Testis (tissue), 5 donors: ENCODE measurements at places on chromosomes 4 and X. TPM values are rescaled to one million over a fixed set of nuclear protein-coding genes. Genes with fewer than 3 reads are reported as not detected.

DNA sequence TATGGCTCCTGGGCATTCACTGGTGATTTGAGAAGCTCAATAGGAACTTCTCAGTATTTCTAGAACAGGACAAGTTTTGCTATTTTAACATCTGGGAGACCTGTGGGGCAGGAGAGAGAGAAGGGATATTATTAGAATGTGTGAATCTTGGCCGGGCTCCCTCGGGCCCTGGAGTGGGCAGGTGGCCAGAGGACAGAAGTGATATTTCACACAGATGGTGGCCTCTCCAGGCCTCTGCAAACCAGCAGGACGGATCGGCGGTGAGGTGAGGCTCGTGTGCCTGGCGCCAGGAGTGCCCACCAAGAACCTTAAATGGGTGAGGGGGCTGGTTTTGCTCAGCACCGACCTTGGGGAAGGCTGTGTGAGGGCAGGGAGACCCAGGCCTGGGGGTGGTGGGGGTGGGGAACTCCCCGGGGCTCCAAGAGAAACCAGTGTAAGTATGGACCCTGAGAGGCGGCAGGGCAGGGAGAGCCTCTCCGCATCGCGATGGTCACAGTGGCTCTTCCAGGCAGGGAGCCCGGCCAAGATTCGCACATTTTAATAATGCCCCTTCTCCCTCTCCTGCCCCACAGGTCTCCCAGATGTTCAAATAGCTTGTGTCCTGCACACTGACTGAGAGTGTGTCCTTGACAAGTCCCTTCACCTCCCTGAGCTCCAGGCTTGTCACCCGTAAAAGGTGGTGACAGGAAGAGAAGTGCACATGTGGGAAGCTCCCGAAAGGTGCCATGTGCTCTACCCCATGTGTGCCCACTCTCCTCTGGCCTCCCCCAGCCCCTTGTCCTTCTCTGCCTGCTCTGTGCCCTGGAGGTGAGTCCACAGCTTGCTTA lies 64.9 kb downstream of the SORCS2 start:
- no peak overlapping the region for H3K4me3 ChIP-seq
- peaks cover 5% of the 10 kb centered on the region for H3K4me1 ChIP-seq
- no peak overlapping the region for H3K27ac ChIP-seq
- no peaks in the 10 kb centered on the region for H3K36me3 ChIP-seq

DNA sequence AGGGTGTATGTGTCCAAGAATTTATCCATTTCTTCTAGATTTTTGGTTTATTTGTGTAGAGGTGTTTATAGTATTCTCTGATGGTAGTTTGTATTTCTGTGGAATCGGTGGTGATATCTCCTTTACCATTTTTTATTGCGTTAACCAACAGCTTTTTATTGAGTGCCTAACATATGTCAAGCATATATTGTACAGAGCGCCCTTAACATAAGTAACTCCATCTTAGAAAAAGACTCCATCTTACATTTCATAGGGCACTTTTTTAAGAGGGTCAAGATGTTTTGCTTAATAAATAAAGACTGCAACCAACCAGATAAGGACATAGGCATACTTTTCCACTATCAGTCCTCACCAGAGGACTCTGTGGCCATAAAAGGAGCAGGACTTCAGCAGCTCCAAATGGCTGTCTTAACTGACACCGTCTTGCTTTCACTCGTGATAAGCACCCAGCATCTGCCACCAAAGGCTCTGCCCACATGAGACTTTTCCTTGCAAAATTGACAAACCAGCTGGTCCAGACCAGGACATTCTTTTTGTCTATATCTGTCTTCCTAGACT lies 75.0 kb downstream of the HS6ST2 start:
- H3K27me3 ChIP-seq, result no peaks in the 10 kb centered on the region
- H3K36me3 ChIP-seq, result no peaks in the 10 kb centered on the region
- no peaks in the 10 kb centered on the region for H3K4me1 ChIP-seq
- no peak overlapping the region for H3K27ac ChIP-seq
- no peak overlapping the region for H3K4me3 ChIP-seq

- H3K27me3 ChIP-seq, result no peaks in the 10 kb centered on the region
- no peak overlapping the region for H3K27ac ChIP-seq
- no peaks in the 10 kb centered on the region for H3K36me3 ChIP-seq
- no peak for DNase-seq
- H3K4me3 ChIP-seq, result no peak overlapping the region
- H3K4me1 ChIP-seq, result no peaks in the 10 kb centered on the region
These were observed 83.5 kb upstream of the RAPGEF2 start for GRCh38 chr4:159019356-159019755.

GRCh38 chr4:95833711-95834194 lies 6.1 kb upstream of the PDHA2 start:
- no peaks in the 10 kb centered on the region for H3K27me3 ChIP-seq
- no peaks in the 10 kb centered on the region for H3K4me1 ChIP-seq
- H3K27ac ChIP-seq, result no peak overlapping the region

DNA sequence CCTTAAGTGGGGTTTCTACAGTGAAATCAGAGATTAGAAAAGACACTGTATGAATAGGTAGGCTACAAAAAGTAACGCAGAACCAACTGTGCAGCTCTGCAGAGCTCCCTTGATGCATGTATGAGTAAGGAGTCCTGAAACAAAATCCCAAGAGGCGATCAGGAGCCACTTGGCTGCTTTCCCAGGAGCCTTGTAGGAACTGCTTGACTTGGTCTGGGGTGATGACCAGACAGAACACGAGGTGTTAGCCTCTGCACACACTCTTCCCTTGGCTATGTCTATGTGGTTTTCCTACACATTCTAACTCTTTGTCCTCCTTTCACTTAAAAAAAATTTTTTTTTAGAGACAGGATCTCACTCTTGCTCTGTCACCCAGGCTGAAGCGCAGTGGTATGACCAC lies 22.8 kb upstream of the AP1S2 start:
- no peaks in the 10 kb centered on the region for H3K36me3 ChIP-seq
- H3K27me3 ChIP-seq, result no peaks in the 10 kb centered on the region
- H3K4me3 ChIP-seq, result no peak overlapping the region
- DNase-seq, result peak; percentile 53
- H3K27ac ChIP-seq, result no peak overlapping the region

GRCh38 chr4:184016759-184017668 lies 111.9 kb downstream of the STOX2 start:
- no peak overlapping the region for H3K4me3 ChIP-seq
- H3K4me1 ChIP-seq, result no peaks in the 10 kb centered on the region
- H3K27ac ChIP-seq, result no peak overlapping the region
- H3K27me3 ChIP-seq, result no peaks in the 10 kb centered on the region
- no peak for DNase-seq

DNA sequence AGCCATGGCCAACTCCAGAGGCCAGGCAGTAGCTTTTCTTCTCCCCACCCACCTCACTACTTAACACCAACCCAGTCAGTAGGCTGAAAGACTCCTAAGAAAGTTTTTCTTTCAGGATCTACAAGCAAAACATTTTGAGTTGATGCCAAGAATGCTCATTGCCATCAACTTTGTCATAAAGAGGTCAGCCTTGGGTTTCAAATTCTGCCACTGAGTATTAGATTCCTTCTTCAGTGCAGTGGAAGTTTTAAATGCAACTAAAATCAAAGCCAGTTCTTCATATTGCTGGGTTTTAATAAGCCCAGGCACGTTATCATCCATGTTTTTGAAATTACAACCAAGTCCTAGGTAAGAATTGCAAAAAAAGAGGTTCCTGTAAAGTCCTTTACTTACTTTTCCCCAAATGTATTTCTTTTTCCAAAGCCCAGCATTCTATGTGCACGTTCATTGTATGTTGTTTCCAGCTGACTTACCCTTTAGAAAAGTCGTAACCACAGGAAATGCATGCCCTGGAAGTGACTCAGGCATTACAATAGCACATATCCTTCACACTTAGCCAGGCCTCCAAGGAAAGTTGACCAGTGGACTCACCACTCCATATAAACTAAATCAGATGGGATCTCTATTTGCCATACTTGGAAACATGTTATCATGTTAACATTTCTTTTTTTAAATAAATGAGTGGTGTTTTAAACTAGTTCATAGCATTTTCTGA lies 229.9 kb downstream of the SOX3 start:
- no peaks in the 10 kb centered on the region for H3K27me3 ChIP-seq
- H3K4me3 ChIP-seq, result no peak overlapping the region
- H3K36me3 ChIP-seq, result no peaks in the 10 kb centered on the region

Gene SLITRK4
- total RNA-seq, result 2.1 TPM

Gene SPP1
- 5.0 TPM for total RNA-seq
